ENCODE measurements at places on chromosomes 11 and 22. TPM values are rescaled to one million over a fixed set of nuclear protein-coding genes. Genes with fewer than 3 reads are reported as not detected.

- H3K27ac ChIP-seq: no peak overlapping the region
- H3K27me3 ChIP-seq: peaks cover 2% of the 10 kb centered on the region
These were observed 29.3 kb downstream of the EIF3F start for GRCh38 chr11:8016440-8016839.

DNA sequence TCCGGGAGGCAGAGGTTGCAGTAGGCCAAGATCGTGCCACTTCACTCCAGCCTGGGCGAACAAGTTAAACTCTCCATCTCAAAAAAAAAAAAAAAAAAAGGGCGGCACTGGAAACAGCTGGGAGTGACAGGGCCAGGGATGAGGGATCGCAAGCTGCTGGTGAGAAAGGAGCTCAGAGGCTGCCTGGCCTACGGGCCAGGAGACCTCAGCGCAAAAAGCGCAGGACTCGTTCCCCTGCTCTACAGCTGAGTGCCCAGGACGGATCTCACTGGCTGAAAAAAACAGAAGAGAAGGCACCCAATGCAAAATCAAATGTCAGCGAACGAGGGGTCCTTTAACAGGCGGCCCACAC is 650 bp upstream of the NUP50 start:
- peak overlapping the region; percentile 73 for H3K4me3 ChIP-seq
- H3K27ac ChIP-seq: peak overlapping the region; percentile 76
- no peaks in the 10 kb centered on the region for H3K27me3 ChIP-seq
- peaks cover 30% of the 10 kb centered on the region for H3K4me1 ChIP-seq

GRCh38 chr11:35550374-35551036 is 25.1 kb upstream of the PAMR1 start:
- H3K4me3 ChIP-seq: no peak overlapping the region
- H3K27me3 ChIP-seq: no peaks in the 10 kb centered on the region
- no peak for DNase-seq
- no peak overlapping the region for H3K27ac ChIP-seq
- H3K36me3 ChIP-seq: no peaks in the 10 kb centered on the region

GRCh38 chr11:68312780-68313573 is 586 bp downstream of the LRP5 start:
- no peaks in the 10 kb centered on the region for H3K27me3 ChIP-seq
- no peak for DNase-seq
- H3K27ac ChIP-seq: peak overlapping the region; percentile 83

DNA sequence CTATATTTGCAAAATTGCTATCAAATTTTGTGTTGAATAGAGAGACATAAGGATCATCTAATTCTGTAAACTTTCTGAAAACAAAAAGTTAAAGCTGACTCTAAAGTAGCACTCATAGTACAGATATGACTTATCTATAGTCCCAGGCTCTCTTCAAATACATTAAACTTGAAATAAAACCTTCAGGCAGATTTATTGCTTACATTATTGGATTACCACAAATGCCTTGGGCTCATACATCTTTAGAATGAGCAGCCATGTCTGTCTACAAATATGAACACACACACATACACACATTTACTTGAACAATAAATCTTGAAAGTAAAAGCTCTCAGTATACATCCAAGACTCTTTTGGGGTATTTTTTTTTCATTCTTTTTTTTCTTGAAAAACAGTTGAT is 207.9 kb downstream of the LUZP2 start:
- no peak for DNase-seq
- H3K27me3 ChIP-seq: no peaks in the 10 kb centered on the region
- no peaks in the 10 kb centered on the region for H3K4me1 ChIP-seq
- no peaks in the 10 kb centered on the region for H3K36me3 ChIP-seq
- H3K4me3 ChIP-seq: no peak overlapping the region

DNA sequence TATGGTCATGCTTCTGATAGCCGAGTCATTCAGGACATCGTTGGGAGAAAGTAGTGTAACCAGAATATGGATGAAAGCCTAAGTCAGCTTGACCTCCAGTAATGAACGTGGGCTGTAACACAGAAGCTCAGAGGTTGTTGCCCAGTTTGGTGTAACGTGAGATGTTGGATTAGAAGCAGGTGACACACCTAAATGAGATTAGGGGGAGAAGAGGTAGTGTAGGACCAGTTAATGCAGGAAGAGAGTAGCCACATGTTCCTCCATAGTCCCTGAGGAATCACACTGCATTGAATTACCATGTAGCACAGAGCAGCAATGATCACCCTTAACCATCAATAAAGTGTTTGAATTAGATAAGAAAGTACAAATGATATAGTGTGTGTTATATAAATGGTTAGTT is 20.4 kb downstream of the FBXO7 start:
- H3K4me3 ChIP-seq: no peak overlapping the region
- H3K4me1 ChIP-seq: no peaks in the 10 kb centered on the region
- H3K36me3 ChIP-seq: peaks cover 97% of the 10 kb centered on the region
- DNase-seq: no peak
- H3K27ac ChIP-seq: no peak overlapping the region

DNA sequence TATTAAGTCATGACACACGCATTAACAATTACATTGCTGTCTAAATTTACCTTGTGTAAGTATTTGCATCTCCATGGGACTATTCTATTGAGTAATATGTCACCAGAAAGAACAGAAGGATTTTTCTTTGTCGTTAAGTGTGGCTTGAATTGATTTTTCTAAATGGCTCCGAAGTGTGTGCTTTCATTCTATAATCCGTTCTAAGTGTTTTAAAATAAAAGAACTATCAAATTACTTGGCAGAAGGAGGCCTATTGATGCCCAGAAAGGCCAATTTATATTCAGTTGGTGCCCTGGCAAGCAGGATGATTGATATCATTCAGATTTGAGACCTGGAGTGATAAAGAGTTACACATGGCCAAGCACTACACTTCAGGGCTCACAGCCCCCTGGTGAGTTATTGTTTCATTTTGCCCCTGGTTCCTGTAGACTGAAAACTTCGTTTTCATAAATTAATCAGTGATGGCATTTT is 538.9 kb upstream of the ANO5 start:
- no peaks in the 10 kb centered on the region for H3K4me1 ChIP-seq
- DNase-seq: no peak
- no peaks in the 10 kb centered on the region for H3K27me3 ChIP-seq
- no peak overlapping the region for H3K4me3 ChIP-seq

GRCh38 chr11:91997226-91997625 is 227.4 kb upstream of the FAT3 start:
- no peak for DNase-seq
- no peaks in the 10 kb centered on the region for H3K27me3 ChIP-seq
- no peak overlapping the region for H3K27ac ChIP-seq

DNA sequence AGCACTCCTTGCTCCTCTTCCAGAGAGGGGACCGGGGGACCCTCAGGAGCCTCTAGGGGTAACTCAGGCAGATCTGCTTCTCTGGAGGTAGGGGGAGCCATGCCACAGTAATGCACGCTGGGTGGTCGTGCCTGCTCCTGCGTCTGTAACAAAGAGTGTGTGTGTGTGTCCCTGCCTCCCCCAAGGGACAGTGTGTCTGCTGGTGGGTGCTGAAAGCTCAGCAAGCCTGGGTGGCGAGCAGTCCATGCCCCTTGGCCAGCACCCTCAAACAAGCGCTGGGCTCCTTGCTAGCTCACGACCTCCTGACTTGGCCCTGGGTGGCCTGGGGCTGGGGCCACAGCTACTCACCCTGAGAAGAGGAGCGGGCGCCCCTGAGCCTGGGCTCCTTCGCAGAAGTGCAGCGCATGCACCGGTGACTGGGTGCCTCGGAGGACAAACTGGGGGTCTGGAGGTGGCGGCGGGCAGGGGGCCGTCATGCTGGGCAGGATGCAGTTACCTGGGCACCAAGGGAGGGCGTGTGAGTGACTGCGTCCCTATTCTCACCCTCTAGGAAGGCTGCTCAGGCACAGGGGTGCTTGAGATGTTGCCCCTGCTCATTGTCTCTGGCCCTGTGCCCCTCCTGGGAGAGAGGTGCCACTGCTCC is 33.7 kb downstream of the GNB1L start:
- H3K4me1 ChIP-seq: no peaks in the 10 kb centered on the region
- no peak for DNase-seq
- no peaks in the 10 kb centered on the region for H3K36me3 ChIP-seq
- H3K27me3 ChIP-seq: no peaks in the 10 kb centered on the region
- H3K27ac ChIP-seq: no peak overlapping the region

- no peaks in the 10 kb centered on the region for H3K27me3 ChIP-seq
- no peak overlapping the region for H3K27ac ChIP-seq
- H3K4me3 ChIP-seq: no peak overlapping the region
- DNase-seq: no peak
- no peaks in the 10 kb centered on the region for H3K36me3 ChIP-seq
- no peaks in the 10 kb centered on the region for H3K4me1 ChIP-seq
These were observed 52.2 kb upstream of the OR9Q1 start for GRCh38 chr11:57971272-57972012.

- H3K4me3 ChIP-seq: peak overlapping the region; percentile 63
- peaks cover 2% of the 10 kb centered on the region for H3K27me3 ChIP-seq
- DNase-seq: no peak
- H3K4me1 ChIP-seq: peaks cover 5% of the 10 kb centered on the region
- H3K36me3 ChIP-seq: no peaks in the 10 kb centered on the region
- peak overlapping the region; percentile 33 for H3K27ac ChIP-seq
These were observed 4.1 kb downstream of the BEST1 start for GRCh38 chr11:61954106-61954850.

GRCh38 chr11:69413015-69413801 is 68.3 kb upstream of the LINC01488 start:
- no peak for DNase-seq
- no peak overlapping the region for H3K27ac ChIP-seq
- H3K4me1 ChIP-seq: no peaks in the 10 kb centered on the region
- H3K36me3 ChIP-seq: no peaks in the 10 kb centered on the region
- H3K27me3 ChIP-seq: no peaks in the 10 kb centered on the region
- H3K4me3 ChIP-seq: no peak overlapping the region

DNA sequence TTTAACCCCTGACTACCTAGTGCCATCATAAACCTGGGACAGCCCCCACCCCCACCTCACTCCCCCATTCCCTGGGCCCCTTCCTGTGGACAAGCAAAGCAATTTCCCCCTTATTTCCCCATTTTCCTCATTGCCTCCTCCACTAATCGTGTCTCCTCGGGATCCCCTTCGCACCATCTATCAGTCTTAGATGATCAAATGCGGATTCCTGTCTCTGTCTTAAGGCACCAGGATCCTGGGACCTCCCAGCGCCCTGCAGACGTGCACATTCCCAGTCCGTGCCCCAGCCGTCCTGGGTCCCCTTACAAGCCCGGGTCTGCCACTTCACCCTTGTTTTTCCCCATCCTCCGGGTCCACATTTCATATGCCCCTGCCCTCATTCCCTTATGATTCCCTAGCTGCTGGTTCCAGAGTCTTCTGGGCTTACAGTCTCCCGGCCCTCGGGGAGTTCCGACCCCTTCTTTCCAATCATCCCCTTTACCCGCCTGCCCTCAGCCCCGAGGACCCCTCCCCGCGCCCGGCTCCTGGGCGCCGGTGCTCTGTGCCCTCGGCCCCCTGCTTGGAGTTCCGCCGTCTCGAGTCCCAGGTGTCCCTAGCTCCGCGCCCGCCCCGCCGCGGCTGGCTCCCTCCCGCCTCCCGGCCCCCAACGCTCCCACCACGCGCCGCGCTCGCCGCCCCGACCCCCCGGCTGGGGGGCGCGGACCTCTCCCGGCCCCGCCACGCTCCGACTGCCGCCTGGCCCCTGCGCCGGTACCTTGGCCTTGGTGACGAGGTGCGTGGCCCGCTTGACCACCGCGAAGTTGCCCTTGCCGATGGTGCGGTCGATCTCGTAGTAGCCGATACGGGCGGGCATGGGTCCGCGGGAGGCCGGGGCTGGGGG is 599 bp downstream of the SIK3 start:
- H3K27ac ChIP-seq: peak overlapping the region; percentile 93
- no peaks in the 10 kb centered on the region for H3K36me3 ChIP-seq
- H3K27me3 ChIP-seq: no peaks in the 10 kb centered on the region
- peak; percentile 53 for DNase-seq

DNA sequence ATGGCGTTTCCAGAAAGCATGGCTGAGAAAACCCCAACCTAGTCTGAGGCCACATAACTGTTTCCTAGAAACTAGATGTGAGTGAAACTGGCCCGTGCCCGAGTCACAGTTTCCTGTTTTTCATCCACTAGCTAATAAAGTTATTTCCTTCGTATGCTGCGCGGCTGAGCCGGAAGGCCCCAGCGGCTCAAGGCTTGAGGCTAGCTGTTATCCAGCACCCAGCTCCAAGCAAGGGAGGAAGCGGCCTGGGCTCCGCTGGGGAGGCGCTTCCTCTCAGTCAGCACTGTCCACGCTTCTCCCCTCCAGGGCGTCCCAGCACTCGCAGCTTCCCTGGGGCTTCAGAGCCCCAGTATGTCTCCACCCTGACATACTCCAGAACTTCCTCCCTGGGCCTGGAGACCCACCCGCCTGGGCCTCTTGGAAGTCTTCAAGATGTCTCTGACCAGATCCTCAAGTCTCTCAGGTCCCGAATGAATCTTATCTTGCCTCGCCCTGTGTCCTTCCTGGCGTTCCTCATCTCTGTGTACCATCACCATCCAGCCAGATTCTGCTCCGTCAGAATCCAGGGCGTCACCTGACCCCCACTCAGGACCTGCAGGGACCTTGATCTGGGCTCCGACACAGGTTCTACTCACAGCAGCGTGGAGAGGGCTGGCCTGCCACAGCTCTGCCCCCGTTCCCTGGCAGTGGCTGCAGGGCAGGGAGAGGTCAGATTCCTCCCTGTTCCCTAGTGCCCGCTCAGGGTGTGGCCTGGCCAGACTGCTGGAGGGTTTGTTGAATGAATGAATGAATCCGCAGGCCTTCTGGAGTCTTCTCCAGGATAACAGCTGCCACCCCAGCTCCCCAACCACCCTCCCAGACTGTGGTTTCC is 81.9 kb downstream of the LRRC32 start:
- peaks cover 3% of the 10 kb centered on the region for H3K4me1 ChIP-seq
- H3K36me3 ChIP-seq: no peaks in the 10 kb centered on the region
- H3K27ac ChIP-seq: peak overlapping the region; percentile 65
- H3K27me3 ChIP-seq: no peaks in the 10 kb centered on the region
- no peak overlapping the region for H3K4me3 ChIP-seq
- DNase-seq: peak; percentile 58

GRCh38 chr11:127474766-127475165 is 474.2 kb upstream of the KIRREL3 start:
- no peak overlapping the region for H3K4me3 ChIP-seq
- no peaks in the 10 kb centered on the region for H3K27me3 ChIP-seq
- H3K36me3 ChIP-seq: no peaks in the 10 kb centered on the region
- H3K27ac ChIP-seq: no peak overlapping the region

DNA sequence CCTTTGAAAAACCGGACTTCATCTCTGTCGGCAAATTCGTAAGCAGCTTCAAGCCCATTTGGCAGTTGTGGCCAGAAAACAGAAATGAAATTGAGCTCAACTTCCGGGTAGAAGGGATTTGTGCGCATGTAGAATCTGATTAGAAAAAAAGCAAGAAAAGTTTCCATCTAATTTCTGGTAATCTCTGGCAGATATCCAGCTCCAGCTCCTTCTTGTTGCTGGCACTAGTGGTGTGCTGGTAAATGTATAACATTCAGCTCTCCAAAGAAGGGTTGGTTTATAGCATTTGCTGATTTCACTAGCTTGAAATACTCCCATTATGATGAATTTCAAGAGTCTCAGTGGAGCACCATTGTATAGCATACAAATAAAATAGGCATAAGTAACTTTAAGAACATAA is 5.4 kb downstream of the MMP1 start:
- no peaks in the 10 kb centered on the region for H3K4me1 ChIP-seq
- H3K4me3 ChIP-seq: no peak overlapping the region
- no peak for DNase-seq
- H3K36me3 ChIP-seq: no peaks in the 10 kb centered on the region
- H3K27ac ChIP-seq: no peak overlapping the region
- H3K27me3 ChIP-seq: no peaks in the 10 kb centered on the region

Gene SMIM38
- total RNA-seq: 0.08 TPM

Gene GAL3ST1
- total RNA-seq: 0.80 TPM

Gene CD248
- 10.7 TPM for total RNA-seq

Gene MAPK8IP1
- 1.3 TPM for total RNA-seq

Gene NXPE4
- total RNA-seq: not detected

Gene OR51B4
- total RNA-seq: not detected

Gene CSNK2A3
- total RNA-seq: not detected

Gene RASL10A
- 1.2 TPM for total RNA-seq

Gene PKDREJ
- not detected for total RNA-seq

Gene FAM111B
- total RNA-seq: not detected

Gene UPB1
- total RNA-seq: 0.07 TPM

Gene GDPD4
- total RNA-seq: not detected

All from psoas muscle (tissue), 8 donors.